Effector memory CD4-positive, alpha-beta T cell (primary cell): ENCODE measurements at places on chromosomes 11 and 22.

- DNase-seq: no peak
These were observed 121.7 kb downstream of the OSBP2 start for GRCh38 chr22:30816413-30816812.

- DNase-seq: no peak
These were observed 185.4 kb upstream of the E2F8 start for GRCh38 chr11:19426011-19426755.

DNA sequence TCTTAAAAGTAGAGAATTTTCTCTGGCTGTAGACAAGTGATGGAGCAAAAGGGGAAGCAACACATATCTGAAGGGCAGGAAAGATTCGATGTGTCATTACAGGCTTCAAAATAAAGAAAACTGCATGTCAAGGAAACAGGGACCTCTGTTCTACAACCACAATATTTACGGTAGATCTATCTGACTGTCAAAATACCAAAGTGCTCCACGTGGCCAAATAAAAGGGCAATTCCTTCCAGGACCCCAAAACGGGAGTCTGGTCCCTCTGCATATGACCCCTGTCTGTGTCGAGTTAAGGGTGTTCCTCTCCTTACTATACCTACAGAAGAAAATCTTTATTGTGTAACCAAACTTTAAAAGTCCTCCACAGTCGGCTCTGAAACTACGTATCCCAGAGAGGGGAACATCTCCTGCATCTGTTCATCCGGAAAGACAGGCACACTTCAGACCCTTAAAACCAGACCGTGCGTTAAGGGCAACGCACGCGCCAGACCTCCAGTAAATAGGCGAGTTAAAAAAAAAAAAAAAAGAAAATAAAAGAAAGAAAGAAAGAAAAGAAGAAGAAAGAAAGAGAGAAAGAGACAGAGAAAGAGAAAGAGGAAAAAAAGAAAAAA, 756 bp downstream of the CLNS1A start:
- DNase-seq: no peak

- no peak for DNase-seq
These were observed at the start of gene PDGFB for GRCh38 chr22:39244496-39245129. TSS of gene PDGFB (minus strand) at chr22:39244982. CDS start at chr22:39243963, 1,019 bp downstream.

DNA sequence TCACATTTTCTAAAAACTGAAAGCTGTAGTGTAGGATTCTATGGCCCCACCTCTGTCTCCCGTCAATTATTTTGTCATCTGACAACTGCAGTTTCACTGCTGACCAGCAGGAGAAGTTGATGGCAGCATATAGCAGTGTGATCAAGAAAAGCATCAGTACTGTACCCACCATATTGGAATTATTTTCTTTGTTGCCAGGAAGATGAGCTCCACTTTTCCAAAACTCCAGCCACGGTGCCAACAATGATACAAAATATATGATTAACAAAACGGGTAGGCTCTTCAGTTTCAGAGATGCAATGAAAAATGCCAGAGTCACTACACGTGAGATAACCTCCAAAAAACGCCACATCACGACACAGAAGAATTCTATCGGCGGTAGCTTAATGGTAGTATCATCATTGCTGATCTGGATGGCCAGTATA, 41.3 kb downstream of the XKR3 start:
- no peak for DNase-seq

GRCh38 chr11:12319461-12319951, 57.9 kb upstream of the PARVA start:
- DNase-seq: no peak

- DNase-seq: no peak
These were observed 14.3 kb downstream of the BIRC2 start for GRCh38 chr11:102361086-102362031.

DNA sequence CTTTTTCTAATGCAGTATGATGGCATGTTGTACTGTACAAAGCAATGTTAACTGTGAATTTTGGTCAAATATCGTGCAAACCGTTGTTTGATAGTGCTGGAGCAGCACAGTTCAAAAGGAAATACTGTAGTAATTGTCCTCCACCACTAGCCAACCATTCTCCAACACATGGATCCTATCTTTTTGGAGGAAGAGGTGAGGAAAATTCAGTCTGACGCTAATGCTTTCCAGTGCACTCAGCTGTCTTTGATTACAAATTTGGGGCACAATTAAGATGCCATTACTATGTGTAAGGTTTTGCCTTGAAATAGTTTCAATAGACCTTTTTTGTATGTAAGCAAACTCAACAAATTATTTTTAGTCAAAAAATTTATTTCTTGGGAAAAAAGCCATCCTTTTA, 240.5 kb upstream of the CCDC179 start:
- DNase-seq: no peak

DNA sequence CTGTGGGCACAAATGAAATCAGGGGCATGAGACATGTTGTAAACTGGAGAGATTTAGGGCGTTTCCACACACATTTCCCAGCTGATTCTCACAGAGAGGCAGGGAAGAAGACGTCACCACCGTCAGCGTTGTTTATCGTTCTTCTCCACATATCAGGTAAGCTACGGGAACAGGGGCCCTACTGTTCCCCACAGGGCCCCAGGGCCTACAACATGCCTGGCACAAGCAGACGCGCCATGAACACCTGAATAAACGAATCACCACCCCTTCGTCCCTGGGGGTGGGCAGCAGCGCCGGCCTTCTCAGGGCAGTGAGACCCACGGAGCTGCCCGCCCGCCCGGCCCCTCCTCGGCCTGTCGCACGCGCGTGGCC, 342 bp downstream of the EFCAB6 start:
- DNase-seq: no peak
